ENCODE measurements at places on chromosomes 3 and 15.

- DNase-seq = no peak
Observed at GRCh38 chr3:103499967-103500366, 1065.2 kb downstream of the ZPLD1 start.

GRCh38 chr3:143383421-143383820 lies 263.9 kb downstream of the CHST2 start:
- DNase-seq = no peak

DNA sequence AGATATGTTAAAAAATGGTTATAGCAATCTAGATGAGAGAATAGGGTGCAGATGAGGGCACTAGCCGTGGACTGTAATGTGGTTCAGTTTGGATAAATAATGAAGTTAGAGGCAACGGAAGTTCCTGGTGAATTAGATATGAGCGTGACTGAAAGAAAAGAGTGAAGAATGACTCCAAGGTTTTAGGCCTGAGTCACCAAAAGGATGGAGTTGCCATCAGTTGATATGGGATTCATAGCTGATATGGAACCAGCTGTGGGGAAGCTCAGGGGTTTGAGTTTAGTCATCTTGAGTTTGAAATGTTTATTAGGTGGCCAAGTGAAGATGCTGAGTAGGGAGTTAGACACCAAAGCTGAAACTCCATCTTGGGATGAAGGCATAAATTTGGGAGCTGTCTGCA lies 66.2 kb downstream of the SSR3 start:
- peak; percentile 83 for DNase-seq

GRCh38 chr3:177932750-177933660 lies 603.2 kb upstream of the KCNMB2 start:
- no peak for DNase-seq

DNA sequence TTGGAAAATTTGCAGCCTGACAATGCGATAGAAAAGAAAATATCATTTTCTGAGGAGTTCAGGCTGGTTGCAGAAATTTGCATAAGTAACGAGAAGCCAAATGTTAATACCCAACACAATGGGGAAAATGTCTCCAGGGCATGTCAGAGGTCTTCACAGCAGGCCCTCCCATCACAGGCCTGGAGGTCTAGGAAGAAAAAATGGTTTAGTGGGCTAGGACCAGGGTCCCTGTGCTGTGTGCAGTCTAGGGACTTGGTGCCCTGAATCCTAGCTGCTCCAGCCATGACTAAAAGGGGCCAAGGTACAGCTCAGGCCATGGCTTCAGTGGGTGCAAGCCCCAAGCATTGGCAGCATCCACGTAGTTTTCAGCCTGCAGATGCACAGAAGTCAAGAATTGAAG lies 14.5 kb upstream of the AP4E1 start:
- no peak for DNase-seq

- no peak for DNase-seq
Observed at GRCh38 chr15:91980502-91981267, 127.2 kb downstream of the SLCO3A1 start.

DNA sequence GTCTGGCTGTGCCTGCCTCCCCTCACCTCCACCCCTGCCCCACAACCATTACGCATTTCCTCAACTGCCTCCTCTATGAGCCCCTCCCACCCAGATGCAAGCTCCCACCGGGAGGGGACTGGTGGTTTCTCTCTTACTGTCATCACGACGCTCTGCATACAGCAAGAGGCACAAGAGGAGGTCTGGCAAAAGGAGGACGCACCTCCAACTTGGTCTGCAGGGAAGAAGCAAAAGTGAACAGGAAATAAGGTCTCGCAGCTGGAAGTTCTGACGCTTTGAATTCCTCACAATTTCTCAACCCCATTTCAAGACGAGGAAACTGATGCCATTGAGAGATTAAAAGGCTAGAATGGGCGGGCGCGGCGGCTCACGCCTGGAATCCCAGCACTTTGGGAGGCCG lies 42.3 kb upstream of the MUC4 start:
- DNase-seq = no peak

GRCh38 chr3:167361306-167361705 lies 18.8 kb downstream of the ZBBX start:
- no peak for DNase-seq

- DNase-seq = no peak
Observed at GRCh38 chr3:12438318-12438717, 46.0 kb upstream of the TSEN2 start.

GRCh38 chr3:43378066-43378935 lies 92.0 kb downstream of the SNRK start:
- peak; percentile 21 for DNase-seq

- DNase-seq = peak; percentile 43
Observed at GRCh38 chr3:132268956-132269355, 48.3 kb upstream of the ACP3 start.

DNA sequence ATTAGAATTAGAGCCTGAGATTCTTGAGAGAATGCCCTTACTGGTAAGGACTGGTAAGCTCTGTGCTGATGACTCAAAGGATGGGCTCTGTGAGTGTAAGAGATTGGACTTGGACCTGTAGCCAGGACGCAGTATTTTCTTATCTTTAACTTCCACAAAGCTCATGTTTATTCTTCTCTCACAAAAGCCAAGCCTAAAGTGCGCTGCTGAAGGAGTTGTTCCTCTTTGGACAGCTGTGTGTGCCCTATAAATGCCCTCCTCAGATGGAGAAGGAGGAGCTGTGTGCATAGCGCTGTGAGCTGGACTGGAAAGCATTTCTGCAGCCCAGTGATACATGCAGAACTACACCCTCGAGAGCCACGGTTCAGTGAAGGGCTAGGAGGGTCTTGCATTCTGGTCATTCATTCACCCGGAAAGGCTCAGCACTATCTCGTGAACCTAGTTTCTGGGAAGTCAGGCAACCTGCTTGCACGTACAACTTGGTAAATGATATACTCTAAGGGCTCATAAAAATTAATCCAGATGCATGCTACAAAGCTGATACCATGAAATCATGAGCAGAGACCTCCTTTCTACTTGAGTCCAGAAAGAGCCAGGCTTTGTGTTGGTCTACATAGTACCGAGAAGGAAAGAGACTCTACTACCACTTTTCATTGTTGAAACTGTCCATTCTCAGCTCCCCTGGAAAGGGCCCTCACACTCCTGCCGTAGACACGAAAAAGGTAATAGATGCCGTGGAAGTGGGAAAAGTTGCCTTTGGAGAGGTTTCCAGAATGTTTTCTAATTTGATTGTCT lies 103.0 kb upstream of the TBL1XR1 start:
- no peak for DNase-seq

DNA sequence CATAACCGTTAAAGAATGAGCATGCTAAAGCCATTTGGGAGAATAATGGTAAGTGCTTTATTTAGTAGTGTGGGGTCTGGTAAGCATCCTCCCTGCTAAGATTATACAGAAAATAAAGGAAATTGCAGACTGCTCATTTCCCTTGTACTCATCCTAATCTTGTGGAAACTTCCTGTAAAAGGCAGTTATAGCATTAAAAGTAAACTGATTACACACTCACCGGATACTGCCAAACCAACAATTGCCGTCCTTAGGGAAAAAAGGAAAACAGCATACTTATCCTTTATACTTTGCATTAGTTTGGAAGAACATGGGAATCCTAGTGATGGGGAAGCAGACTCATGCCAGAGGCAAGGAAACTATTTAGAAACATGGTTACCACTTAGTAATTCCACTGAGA lies 5.3 kb upstream of the SPRED1 start:
- DNase-seq = no peak

DNA sequence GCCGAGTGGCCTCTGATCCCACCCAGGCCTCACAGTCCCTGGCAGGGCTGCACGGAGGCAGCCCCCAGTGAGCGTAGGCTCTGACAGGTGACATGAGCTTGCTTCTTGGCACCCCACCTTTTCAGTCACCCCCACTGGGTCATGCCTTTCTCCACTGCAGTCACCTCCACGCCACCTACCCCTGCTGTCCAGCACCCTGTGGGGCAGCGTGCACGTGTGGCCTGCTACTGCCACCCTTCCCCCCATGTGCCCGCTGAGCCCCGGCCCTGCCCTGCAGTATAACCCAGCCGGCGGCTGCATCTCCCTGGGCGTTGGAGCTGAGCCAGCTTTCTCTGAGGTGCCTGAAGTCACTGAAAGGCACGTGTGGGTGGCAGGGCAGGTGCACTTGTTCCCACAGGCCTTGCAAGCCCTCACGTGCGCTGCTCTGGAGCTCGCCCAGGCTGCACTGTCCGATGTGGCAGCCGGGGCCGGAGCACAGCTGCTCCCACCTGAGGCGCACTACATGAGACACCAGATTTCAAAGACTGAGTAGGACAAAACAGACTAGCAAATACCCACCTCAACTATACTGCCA lies 65.6 kb downstream of the NIPA2 start:
- no peak for DNase-seq

DNA sequence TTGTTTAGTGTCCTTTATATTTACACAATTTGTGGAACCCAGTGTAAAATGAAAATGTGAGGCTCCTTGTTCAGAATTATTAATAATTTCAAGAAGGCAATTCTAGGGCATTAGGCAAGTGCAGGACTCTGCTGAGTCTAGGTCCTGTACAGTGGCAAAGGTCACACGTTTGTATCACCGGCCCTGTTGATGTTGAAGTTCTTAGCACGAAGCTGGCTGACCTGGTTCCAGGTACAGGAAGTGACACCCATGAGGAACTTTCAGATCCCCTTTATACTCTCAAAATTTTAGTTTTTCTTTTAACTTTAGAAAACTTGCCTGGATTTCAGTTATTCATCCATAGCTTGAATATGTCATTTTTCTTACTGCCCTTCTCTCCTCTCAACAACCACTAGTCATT lies 349.4 kb downstream of the CNTN6 start:
- no peak for DNase-seq

GRCh38 chr3:70947579-70947978 lies 635.1 kb upstream of the MDFIC2 start:
- DNase-seq = no peak

DNA sequence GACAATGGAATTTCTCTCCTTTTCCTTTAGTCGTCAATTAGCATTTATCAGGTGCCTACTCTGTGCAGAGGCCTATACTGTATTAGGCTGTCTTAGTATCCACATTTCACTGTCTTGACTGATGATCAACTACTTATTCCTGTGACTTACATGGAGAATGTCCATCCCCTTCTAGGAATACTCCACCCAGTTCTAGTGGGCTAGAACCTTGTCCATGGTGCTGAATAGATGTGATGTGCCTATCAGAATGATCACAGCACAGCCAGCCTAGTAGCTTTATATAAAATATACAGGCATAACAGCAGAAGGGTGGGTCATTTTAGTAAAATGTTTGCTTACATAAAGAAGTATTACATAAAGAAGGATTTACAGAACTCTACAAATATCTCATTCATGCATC lies 621.4 kb downstream of the PDCD6IP start:
- DNase-seq = no peak

- no peak for DNase-seq
Observed at GRCh38 chr3:161859865-161860450, 363.4 kb downstream of the OTOL1 start.

DNA sequence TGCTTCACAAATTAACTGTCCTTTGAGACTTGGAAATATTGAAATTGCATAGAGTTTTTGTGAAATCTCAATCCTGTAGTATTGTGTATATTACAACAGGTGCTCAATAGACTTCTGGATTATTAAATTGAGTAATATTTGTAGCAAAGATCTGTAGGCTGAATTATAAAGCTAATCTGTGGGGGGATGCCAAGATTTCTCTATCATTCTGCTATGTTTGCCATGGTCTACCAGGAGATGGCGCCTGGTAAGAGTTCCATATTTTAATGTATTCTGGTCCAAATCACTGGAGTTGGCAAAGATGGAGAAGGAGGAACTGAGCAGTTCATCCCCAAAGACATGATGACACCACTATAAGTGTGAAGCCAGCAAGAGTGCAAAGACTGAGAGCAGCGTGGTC lies 340.9 kb upstream of the TPRG1 start:
- DNase-seq = peak; percentile 23

- no peak for DNase-seq
Observed at GRCh38 chr15:69847625-69848024, 250.1 kb downstream of the TLE3 start.

DNA sequence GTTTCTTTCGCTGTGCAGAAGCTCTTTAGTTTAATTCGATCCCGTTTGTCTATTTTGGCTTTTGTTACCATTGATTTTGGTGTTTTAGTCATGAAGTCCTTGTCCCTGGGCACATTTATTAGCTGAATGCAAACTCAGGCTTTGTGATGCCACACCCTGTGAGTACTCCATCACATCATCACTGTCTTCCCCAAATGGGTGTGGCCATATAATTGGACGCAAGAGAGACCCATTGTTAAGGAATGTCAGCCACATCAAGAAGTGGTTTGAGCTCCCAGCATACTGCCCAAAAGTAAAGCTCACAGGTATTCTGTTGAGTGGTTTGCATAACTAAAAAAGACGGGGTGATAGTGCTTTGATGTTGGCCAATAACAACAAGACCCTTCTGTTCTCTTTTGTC lies 245.7 kb downstream of the SV2B start:
- DNase-seq = no peak

DNA sequence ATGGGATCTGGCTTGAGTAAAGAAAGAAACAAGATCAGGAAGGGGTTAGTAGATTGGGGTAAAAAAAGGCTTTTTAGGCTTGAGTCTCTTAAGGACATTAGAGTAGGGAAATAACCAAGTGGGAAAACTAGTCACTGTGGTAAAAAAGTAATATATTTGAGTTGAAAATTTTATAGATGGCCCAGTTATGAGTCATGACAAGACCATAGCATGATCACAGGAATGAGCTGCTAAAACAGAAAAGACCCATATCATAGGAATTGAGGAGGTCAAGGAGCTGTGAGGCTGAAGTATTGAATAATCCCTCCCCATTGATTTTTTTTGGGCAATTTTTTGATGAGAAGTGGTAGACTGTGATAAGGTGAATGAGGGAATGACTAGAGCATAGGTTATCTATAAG lies 69.2 kb upstream of the TBC1D5 start:
- DNase-seq = peak; percentile 23

GRCh38 chr3:49740427-49740826 lies 16.7 kb upstream of the GMPPB start:
- no peak for DNase-seq

DNA sequence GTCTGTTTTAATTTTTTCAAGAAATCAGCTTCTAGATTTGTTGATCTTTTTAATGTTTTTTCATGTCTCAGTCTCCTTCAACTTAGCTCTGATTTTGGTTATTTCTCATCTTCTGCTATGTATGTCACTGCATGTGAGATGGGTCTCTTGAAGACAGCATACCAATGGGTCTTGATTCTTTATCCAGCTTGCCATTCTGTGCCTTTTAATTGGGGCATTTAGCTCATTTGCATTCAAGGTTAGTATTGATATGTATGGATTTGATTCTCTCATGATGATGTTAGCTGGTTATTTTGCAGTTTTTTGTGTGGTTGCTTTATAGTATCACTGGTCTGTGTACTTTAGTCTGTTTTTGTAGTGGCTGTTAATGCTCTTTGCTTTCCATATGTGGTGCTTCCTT lies 39.4 kb downstream of the CEP63 start:
- no peak for DNase-seq

DNA sequence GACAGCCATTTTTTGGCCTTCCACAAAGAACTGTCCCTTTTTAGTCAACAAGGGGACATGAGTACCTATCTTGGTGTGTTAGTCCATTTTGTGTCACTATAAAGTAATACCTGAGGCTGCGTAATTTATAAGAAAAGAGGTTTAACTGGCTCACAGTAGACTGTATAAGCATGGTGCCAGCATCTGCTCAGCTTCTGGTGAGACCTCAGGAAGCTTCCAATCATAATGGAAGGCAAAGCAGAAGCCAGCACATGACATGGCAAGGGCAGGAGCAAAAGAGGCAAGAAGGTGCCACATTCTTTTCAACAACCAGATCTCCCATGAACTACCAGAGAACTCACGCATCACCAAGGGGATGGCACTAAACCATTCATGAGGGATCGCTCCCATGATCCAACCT lies 66.1 kb upstream of the VGLL4 start:
- no peak for DNase-seq

All from HCEC 1CT (cell line).